ENCODE measurements at places on chromosomes 3 and 15. TPM values are rescaled to one million over a fixed set of nuclear protein-coding genes. Genes with fewer than 3 reads are reported as not detected.

DNA sequence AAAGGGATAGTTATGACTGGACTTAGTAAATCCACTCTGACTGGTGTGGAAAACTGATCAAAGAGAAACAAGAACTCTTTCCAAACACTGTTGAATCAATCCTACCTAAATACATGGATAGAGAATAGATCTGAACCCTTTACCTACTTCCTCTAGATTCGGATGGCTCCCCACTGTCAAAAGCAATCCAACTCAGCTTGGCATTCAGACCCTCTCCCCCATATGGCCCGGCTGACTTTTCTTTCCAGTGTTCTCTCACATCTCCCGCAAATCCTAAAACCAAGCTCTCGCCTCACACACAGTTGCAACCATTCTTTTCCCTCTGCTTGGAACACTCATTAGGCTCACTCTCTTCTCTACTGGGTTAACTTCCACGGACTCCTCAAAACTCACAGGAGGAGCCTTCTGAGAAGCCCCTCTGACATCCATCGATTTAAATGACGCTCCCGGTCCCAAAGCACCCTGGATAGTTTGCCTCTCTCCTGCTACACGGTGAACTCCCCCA is 639 bp downstream of the SPICE1 start:
- no peak for DNase-seq

- DNase-seq = no peak
These were observed 34.7 kb downstream of the HCN4 start for GRCh38 chr15:73334086-73334485.

- DNase-seq = peak; percentile 88
These were observed 26.7 kb downstream of the CLK3 start for GRCh38 chr15:74642348-74642733.

DNA sequence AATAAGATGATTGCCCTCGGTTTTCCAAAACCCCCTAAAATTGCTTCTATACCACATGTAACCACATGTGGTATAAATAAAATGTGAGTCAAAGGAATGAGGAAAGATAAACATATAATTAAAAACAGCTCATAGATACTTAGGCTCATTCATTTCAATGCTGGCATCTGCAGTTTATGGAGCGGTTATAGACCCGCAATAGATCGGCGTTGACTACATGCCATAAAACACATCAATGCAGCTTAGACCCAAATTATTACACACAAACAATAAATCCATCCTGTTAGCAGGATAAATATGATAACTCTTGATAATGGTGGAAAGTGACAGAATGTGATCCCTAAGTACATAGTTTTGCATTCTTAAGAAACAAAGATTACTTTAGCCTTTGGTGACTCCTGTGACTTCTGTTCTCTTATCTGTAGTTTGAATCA is 143.7 kb downstream of the NR2F2 start:
- DNase-seq = no peak

Gene TRPM7
- polyA plus RNA-seq = 6.0 TPM

DNA sequence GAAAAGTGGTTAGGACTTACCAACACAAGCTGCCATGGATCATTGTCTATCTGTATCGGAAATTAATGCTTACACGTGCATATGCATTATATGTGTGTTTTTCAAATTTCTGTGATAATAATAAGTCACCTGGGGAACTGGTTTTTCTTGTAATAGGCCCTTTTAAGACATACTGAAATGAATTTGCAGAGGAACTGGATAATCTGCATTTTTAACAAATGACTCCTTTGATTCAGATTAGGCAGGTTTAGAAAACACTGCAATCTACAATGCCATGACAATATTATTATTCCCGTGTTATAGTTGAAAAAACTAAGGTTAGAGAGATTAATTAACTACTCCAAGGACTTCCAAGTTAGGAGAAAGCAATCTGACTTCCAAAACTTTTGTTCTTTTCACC is 23.4 kb downstream of the STRIT1 start:
- DNase-seq = peak; percentile 62

DNA sequence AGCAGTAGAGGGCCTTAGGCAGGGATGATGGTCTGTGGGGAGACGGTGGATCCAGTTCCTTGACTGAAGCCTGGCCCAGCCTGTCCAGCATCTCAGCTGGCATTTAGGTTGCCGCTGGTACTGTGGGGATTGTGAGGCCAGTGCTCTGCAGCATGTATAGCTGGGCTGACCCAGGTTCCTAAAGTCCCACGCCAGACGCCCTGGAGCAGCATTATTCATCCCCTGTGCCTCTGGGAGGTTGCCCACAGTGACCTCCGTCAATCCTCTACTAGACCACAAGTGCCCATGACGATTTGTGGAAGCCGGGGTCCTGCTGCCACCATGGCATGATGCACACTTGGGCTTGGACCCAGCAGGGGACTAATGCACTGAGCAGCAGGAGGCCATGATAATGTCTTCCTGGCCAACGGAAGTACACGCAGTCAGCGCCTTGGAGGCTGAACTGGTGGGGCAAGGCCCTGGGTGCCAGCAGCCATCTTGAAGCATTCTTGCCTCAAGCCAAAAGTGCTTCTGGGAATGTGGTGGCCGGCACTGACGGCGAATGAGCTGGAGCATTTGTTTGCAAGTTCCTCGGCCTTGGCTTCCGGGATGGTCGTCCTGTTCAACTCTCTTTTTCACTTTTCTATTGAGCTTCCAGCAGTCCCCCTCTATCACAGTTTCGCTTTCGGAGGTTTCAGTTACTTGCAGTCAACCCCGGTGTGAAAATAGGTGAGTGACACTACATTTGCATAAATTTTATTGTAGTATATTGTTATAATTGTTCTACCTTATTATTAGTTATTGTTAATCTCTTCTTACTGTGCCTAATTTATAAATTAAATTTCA is 949.4 kb downstream of the ROBO1 start:
- DNase-seq = no peak

Gene NR2E3
- 0.25 TPM for polyA plus RNA-seq

DNA sequence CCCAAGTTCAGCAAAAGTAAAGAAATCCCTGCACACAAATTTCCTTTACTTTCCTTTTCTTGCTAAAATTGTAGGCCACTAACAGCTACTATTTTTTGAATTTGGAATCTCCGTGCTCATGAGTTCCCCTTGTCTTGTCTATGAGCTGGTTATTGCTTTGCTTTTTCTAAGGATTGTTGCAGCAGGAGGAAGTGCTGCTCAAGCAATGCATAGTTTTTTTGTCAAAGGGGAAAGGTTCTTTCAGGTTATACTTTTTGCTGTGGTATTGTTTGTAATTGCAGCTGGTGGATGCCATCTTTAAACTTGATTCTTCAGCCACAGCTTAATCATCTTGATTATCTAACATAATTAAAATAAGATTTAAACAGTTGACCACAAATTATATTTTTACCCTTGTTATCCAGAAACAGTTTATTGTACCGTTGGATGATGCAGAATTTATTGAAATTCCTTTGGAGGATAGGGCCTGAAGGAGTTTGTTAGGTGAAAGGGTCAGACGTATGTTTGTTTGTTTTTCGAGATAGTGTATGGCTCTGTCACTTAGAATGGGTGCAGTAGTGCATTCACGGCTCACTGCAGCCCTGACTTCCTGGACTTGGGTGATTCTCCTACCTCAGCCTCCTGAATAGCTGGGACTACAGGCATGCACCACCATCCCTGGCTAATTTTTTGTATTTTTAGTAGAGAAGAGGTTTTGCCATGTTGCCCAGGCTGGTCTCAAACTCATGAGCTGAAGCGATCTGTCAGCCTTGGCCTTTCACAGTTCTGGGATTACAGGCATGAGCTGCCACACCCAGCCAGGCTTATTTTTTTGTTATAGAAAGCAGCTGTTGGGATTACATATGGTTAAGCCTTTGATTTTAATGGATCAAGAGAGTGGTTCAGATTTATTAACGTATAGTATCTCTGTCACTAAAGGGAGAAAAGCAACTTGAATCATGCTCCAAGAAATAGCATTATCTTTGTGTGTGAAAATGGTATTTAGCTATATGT is 11.7 kb downstream of the MGA start:
- no peak for DNase-seq

GRCh38 chr3:115943579-115943978 is 320.3 kb downstream of the GAP43 start:
- DNase-seq = no peak

- no peak for DNase-seq
These were observed 20.7 kb downstream of the CLDN1 start for GRCh38 chr3:190301591-190301990.

- no peak for DNase-seq
These were observed 150.4 kb upstream of the SATB1 start for GRCh38 chr3:18575573-18575972.

Measured in stomach (tissue), 19 donors.